ENCODE measurements at places on chromosomes 4 and X. TPM values are rescaled to one million over a fixed set of nuclear protein-coding genes. Genes with fewer than 3 reads are reported as not detected.

The NOX1 gene
- not detected for total RNA-seq

The RHOH gene
- 127 TPM for total RNA-seq

The CT45A2 gene
- not detected for total RNA-seq

The ASB12 gene
- not detected for total RNA-seq

The ATP2B3 gene
- not detected for total RNA-seq

The CLDN34 gene
- total RNA-seq: not detected

The P2RY8 gene
- 126 TPM for total RNA-seq

The IKBKG gene
- 45.1 TPM for total RNA-seq

The PF4V1 gene
- total RNA-seq: not detected

The ZNF185 gene
- 0.59 TPM for total RNA-seq

The MAGED4B gene
- 0.45 TPM for total RNA-seq

The TBX22 gene
- not detected for total RNA-seq

The ETDA gene
- total RNA-seq: not detected

The MUC7 gene
- total RNA-seq: not detected

The GLRA2 gene
- not detected for total RNA-seq

The ZFYVE28 gene
- total RNA-seq: 17.3 TPM

The NAP1L5 gene
- total RNA-seq: 4.2 TPM

The CTAG1A gene
- total RNA-seq: not detected

The NAP1L2 gene
- total RNA-seq: 2.4 TPM

The HOPX gene
- total RNA-seq: 36.9 TPM

The GRIA2 gene
- total RNA-seq: not detected

The CCDC158 gene
- total RNA-seq: not detected

The GABRG1 gene
- not detected for total RNA-seq

The ARX gene
- not detected for total RNA-seq

The ZDHHC15 gene
- total RNA-seq: 0.02 TPM

The REPS2 gene
- total RNA-seq: 0.36 TPM

The SCARB2 gene
- total RNA-seq: 7.4 TPM

The DMRTC1 gene
- not detected for total RNA-seq

The TLR10 gene
- not detected for total RNA-seq

The ESX1 gene
- total RNA-seq: 0.14 TPM

The SMAD1 gene
- total RNA-seq: 4.7 TPM

The TRAPPC11 gene
- 29.8 TPM for total RNA-seq

The SSX2 gene
- total RNA-seq: not detected

The AWAT1 gene
- total RNA-seq: not detected

The OPHN1 gene
- 0.27 TPM for total RNA-seq

The COX7B gene
- 276 TPM for total RNA-seq

The GUCY1B1 gene
- total RNA-seq: 0.20 TPM
